ENCODE measurements at places on chromosomes 16 and 17. TPM values are rescaled to one million over a fixed set of nuclear protein-coding genes. Genes with fewer than 3 reads are reported as not detected.

- peak; percentile 12 for DNase-seq
These were observed 6.5 kb downstream of the ZZEF1 start for GRCh38 chr17:4136373-4136772.

DNA sequence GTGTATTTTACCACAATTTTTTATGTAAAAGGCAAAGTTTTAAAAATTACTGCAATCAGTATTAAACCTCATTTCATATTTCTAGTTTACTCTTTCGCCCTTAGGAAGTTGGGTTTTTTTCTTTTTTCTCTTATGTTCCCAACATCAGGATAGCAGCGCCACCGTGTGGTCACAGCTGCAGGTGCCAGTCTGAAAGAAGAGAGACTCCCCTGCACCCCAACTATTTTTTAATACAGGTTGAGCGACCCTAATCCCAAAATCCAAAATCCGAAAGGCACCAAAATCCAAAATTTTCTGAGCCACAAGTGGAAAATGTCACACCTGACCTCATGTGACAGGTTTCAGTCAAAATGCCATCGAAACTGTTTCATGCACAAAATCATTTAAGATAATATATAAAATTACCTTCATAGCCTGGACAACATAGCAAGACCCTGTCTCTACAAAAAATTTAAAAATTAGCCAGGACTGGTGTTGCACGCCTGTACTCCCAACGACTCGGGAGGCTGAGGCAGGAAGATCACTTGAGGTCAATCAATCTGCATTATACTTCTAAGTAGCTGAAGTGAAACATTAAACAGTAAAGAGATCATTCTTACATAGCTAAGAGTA is 21.8 kb upstream of the ASGR2 start:
- peak; percentile 61 for DNase-seq

Gene CCT6B
- 1.0 TPM for total RNA-seq

- no peak for DNase-seq
These were observed 45.3 kb downstream of the MPRIP start for GRCh38 chr17:17087424-17088015.

GRCh38 chr17:10741416-10742135 is 11.8 kb upstream of the TMEM220 start:
- DNase-seq = no peak

GRCh38 chr17:72297326-72298115 is 176.7 kb downstream of the SOX9 start:
- peak; percentile 72 for DNase-seq

DNA sequence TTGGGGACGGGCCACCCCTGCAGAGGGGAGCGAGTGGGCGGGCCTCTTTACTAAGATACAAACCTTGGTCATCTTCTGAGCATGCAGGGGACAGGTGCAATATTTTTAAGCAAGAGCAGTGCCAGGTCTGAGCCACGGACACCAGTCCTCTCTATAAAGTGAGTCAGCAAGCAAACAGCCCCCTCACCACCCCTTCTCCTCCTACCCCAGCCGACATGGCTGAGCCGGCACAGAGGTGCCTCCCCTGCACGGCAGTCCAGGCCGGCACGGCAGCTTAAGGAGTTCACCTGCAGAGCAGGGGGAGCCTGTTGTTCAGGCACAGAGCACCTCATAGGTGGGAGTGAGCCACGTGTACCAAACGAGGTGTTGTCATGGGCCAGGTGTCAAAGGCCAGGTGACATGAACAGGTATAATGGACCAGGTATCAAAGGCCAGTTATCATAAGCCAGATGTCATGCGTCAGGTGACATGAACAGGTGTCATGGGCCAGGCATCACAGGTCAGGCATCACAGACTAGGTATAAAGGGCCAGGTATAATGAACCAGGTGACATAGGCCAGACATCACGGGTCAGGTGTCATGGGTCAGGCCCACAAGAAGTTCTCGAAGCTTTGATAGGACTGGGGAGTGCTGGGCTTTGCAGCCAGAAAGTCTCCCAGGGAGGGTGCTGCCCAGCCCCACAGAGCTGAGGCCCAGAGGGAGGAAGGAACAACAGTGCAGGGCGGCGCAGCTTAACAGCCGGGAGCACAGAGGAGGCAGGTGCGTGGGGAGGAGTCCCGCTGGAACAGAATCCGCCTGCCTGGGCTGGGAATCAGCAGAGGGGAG is 42.6 kb upstream of the ZNF469 start:
- no peak for DNase-seq

GRCh38 chr16:30094541-30095165 is 1.4 kb downstream of the YPEL3 start:
- no peak for DNase-seq

- no peak for DNase-seq
These were observed 17.2 kb downstream of the KATNB1 start for GRCh38 chr16:57752581-57753447.

DNA sequence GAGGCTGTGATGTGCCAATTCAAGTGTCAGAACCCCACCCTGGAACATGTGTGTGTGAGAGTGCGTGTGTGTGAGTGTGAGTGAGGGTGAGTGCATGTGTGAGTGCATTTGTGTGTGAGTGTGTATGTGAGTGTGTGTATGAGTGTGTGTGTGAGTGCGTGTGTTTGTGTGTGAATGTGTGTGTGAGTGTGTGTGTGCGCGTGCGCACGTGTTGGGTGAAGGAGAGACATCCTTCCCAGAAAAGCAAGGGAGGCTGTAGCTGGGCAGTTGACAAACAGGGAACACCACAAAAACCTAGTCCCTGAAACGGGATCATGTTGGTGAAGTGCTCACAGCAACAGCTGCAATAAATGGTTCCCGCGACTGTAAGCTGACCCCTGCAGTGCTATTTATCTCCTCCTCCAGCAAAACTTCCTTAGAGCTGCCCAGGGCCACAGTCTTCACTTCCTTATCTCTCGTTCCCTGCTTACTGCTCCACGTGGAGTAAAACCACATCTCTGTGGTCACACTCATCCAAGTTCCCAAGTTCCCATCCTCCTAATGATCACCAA is 40.1 kb upstream of the RPL38 start:
- DNase-seq = no peak

DNA sequence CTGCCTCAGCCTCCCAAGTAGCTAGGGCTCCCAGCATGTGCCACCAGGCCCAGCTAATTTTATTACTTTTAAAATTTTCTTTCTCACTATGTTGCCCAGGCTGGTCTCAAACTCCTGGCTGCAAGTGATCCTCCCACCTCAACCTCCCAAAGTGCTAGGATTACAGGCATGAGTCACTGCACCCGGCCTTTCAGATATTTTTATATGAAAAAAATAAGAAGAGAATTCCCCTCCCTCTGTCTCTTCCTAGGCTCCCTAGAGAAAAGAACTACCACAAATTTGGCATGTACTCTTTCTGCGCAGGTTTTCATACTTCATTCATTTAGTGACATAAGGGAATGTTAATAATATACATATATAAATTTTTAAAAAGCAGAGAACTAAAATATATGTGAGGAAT is 21.7 kb upstream of the SMURF2 start:
- DNase-seq = peak; percentile 74

- DNase-seq = no peak
These were observed 34.9 kb downstream of the HEATR6 start for GRCh38 chr17:60043846-60044245.

GRCh38 chr16:74304164-74304834 is 7.7 kb downstream of the PSMD7 start:
- no peak for DNase-seq

Gene DCUN1D3
- 12.6 TPM for total RNA-seq

DNA sequence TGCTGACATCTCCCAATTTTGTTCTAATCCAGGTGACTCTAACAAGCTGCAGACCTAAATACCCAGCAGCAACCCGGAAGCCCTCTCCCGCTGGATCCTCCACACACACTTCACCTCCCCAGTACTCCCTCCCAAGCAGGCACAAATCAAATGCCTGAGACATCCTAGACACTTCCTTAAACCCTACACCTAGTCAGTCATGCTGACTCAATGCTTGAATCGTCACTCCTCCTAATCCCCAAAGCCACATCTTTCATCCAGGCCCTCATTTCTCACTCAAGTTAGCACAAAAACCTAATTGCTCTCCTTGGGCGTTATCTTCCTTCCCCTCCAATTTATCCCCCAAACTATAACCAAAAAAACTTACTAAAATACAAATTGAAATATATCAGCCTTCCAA is 32.7 kb downstream of the CMC2 start:
- DNase-seq = peak; percentile 59

GRCh38 chr17:64162554-64162953 is 32.6 kb upstream of the ERN1 start:
- no peak for DNase-seq

DNA sequence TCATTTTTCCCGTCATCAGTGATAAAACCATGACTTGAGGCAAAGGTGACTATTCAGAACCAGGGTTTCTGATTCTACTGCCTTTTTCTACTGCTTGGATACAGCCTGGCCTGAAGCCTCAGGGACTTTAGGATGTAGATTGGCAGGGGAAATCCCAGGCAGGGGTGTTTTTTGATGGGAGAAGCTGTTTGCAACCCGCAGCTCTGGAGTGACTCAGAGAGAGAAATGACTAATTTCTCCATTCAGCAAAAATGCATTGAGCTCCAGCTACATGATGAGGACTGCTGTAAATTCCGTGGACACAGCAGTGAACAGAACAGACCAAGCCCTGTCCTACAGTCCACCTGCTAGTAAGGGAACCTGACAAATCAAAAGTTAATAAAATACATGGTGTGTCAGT is 560.6 kb downstream of the CDH13 start:
- peak; percentile 89 for DNase-seq

Gene TBC1D26
- not detected for total RNA-seq

- no peak for DNase-seq
These were observed 484.5 kb downstream of the KCNJ2 start for GRCh38 chr17:70653850-70654249.

DNA sequence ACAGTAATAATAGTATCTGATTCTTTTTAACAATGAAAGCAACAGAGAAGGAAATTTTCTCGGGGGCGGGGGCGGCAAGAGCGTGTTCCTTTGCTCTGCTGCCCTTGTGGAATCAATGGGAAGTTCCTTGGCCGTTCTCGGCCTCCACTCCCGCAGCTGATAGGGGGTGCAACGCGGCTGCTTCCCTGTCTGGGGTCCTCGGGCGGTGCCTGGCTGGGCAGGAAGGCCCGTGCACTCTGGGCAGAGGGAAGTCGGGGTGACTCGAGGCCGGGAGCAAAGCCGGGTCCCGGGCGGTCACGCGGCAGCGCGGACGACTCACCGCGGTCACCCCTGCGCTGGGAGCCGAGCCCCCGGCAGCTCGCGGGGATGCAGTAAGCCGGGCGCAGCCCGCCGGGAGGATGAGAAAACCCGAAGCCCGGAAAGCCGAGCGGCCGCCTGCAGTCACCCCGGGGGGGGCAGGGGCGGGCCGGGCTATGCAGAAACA is 2.5 kb downstream of the TUBB3 start:
- no peak for DNase-seq

DNA sequence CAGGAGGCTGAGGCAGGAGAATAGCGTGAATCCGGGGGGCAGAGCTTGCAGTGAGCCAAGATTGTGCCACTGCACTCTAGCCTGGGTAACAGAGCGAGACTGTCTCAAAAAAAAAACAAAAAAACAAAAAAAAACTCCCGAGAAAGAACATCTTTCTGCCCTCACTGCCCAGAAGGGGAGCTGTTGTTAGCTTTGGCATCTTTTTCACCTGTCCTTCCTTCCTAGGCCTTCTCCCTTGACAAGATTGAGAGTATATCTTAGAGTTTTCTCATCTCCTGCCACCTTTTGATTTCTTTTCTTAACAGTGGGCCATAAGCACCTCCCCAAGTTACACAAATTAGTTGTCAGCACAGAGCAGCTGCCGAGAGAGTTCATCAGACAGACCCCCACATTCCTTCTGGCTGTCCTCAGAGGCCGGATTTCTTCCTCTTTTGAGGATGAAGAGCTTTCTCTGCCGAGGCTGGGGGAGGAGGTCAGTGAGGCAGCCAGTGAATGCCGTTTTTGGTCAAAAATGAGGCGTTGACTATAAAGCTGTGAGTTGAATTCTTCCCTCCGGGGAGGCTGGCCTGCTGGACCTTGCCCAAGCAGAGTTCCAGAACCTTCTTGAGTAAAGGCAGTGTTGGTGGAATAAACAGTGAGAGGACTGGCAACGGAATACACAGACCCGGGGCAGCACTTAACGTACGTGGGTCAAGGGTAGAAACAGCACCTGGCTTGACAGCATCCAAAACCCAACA is 127.0 kb downstream of the ABCC6 start:
- no peak for DNase-seq

Gene CCL14
- not detected for total RNA-seq

- no peak for DNase-seq
These were observed 402.2 kb upstream of the SALL1 start for GRCh38 chr16:51553314-51553713.

GRCh38 chr16:73113336-73113735 is 65.4 kb upstream of the ZFHX3 start:
- no peak for DNase-seq

- DNase-seq = peak; percentile 73
These were observed 2.6 kb upstream of the PITPNC1 start for GRCh38 chr17:67374329-67375053.

Gene CARD14
- total RNA-seq = not detected

Gene ATP2A3
- not detected for total RNA-seq

DNA sequence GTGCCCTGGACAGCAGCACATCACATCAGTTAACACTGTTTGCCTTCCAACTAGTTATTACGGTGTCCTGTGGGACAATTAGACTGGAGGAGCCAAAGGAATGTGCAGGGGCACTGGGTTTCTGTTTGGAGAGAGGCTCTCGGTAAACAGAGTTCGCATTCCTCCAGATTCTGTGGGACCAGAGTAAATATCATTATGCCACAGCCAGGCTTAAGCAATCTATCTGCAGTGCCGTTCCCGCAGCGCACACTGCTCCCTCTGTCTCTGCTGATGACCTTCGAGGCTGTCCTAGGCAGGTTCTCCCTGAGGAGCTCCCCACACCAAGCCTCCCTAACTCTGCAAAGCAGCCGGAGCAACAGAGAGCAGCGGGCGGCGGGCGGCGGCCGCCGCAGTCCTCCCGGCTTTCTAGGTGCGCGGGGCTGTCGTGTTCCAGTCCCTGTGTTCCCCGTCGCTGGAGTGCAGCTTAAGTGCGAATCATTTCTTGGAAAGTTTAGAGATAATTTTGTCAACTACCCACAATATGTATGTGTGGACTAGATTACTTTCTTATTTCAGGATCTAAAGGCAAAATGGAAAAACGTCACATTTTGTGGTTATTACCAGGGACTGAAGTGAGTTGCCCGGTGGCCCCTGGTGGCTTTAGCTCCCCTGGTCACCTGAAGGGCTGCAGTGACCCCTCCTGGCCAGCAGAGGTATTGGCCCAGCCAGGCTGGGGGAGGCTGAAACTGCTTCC is 43.3 kb downstream of the PGS1 start:
- DNase-seq = peak; percentile 66

Gene HLF
- total RNA-seq = 5.3 TPM

DNA sequence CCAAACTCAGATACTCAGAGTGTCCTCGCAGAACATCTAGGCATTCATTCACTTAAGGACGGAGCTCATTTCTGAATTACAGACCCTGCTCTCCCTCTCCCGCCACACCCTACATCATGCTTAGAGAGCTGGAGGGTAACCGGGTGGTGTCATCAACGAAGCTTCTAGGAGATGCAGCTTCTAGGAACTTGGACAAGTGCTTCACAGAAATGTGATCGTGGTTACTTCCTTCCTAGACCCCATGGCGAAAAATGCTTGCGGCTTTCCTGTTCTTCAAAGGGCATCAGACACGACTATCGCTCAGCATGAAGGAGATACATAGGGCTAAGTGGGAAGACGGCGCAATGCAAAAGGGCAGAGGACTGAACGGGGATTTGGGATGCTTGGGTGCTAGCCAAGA is 126.8 kb downstream of the ZFHX3 start:
- DNase-seq = no peak
